Left kidney (tissue), 8 donors: ENCODE measurements at places on chromosomes 1 and 21. TPM values are rescaled to one million over a fixed set of nuclear protein-coding genes. Genes with fewer than 3 reads are reported as not detected.

Gene RNU1-4
- 1.9 TPM for polyA plus RNA-seq

Gene VPS26C
- 49.8 TPM for polyA plus RNA-seq

Gene SLC30A2
- polyA plus RNA-seq: 5.4 TPM

Gene BRDT
- not detected for polyA plus RNA-seq

Gene PBX1
- polyA plus RNA-seq: 172 TPM

Gene VAV3
- polyA plus RNA-seq: 136 TPM

Gene SERTAD4
- 3.3 TPM for polyA plus RNA-seq

Gene UMODL1
- polyA plus RNA-seq: 0.22 TPM

Gene E2F2
- 5.9 TPM for polyA plus RNA-seq

Gene CNTN2
- 0.95 TPM for polyA plus RNA-seq

Gene PGLYRP4
- not detected for polyA plus RNA-seq

Gene CFHR3
- 0.50 TPM for polyA plus RNA-seq
